Effector memory CD4-positive, alpha-beta T cell (primary cell): ENCODE measurements at places on chromosomes 2 and 18.

DNA sequence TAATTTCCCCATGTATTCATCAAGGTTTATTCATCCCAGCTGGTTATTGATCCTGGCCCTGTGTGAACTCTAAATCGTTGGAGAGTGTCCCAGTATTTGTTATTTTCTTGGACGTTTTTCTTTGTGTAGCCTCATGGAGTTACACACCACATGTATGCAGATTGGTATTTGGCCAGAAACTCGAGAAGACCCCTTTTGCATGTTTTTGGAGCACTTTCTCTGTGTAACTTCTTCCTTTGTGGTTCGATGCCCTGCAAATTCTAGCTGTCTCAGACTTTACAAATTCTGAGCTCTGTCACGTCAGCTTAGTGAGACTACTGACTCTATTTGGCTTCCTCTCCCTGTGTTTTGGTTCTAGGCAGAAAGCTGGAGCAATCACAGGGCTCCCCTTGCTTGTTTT lies 198.7 kb downstream of the MCFD2 start:
- no peak for DNase-seq

DNA sequence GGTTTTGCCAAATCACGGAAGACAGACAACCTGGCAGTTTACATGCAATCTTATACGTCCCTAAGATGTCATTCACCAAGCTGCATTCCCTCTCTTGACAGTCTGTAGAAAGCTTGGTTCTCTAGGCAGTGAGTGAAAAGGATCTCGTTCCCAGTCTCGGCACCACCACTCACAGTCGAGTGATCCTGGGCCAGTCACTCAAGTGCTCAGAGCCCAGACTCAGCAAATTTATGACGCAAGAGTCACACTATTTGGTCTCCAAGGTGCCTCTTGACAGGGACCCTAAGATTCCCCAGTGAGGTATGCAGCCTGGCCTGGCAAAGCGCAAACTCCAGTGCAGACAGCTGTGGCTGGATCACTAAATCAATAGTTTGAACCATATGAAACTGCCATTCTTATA lies 77.9 kb downstream of the EIPR1 start:
- DNase-seq = no peak

DNA sequence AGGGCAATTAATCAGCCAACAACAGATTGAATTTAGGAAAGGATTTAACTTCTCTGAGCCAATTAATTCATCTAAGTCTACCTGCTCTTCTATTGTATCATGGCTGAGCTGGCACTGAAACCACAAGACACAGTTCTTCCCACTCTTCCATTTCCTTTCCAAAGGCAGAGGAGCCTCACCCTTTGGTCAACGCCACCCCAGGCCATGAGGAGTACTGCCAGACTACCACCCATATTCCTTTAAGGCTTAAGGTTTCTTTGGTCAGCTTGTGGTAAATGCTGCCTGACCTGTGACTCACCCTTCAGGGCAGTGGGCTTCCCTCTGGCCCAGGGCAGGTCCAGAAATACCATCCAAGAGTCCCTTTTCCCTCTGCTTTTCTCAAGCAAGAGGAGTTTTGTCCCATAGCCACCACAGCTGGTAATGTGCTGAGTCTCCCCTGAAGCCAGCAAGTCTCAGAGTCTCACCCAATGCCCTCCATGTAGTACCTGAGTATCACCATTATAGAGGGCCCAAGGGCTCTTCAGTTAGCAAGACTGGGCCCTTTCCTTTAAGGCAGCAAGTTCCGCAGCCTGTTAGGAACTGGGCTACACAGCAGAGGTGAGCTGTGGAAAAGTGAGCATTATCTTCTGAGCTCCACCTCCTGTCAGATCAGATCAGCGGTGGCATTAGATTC lies 900.5 kb upstream of the CRIM1 start:
- DNase-seq = no peak

- DNase-seq = no peak
These were observed 134.1 kb downstream of the COPS8 start for GRCh38 chr2:237219826-237220225.

DNA sequence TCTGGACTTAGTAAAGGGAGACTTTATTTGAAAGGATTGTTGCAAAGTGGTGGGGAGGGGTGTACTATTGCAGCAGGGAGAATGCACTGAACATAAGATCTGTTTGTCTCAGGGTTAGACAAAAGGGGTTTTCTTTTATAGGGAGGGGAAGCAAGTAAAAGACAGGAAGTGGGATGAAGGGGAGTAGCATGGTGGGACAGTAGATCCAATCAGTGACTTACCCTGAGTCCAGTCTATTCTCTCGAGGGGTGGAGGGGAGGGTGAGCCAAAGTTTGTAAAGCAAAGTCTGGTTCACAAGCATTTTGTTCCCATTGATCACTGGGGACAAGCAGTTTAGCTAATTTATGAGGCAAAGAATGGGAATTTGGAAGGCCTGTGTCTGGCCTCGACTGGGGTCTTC lies 35.0 kb upstream of the CYP27C1 start:
- no peak for DNase-seq

GRCh38 chr2:46813020-46813415 lies 102.6 kb downstream of the MCFD2 start:
- DNase-seq = no peak

DNA sequence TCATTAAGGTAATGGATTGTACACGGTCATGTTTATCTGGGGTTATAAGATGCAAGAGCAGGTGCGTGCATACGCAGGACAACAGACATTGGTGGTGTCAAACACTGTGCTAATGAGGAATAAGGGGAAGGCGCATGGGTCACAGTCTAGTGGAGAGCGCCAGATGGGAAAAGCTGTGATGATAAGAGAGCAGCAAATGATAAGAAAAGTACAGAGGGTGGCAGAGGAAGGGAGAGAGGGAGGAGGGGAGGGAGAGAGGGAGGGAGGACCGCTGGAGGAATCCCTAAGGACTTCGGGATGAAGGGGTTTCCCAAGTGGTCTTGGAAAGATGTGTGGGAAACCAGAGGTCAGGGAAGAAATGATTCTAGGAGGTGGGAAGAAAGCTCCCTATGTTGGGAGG lies 2.9 kb downstream of the TNFRSF11A start:
- DNase-seq = no peak

DNA sequence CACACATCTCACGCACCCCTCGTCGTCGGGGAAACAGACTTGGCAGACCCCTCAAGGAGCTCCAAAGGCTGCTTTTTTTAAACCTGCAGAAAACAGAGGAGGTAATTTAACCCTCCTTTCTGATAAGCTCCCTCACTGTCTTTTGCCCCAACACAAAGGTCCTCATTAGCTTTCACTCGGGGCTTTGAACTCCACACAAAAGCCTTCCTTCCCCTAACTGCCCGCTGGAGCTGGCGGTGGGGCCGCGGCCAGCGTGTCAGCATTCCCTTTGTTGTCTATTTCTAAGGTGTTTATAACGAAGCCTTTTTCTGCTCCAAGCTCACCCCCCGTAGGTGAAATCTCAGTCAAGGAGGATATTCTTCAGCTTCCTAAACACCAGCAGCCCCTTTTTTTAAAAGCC lies 43.5 kb upstream of the ID2 start:
- DNase-seq = no peak

DNA sequence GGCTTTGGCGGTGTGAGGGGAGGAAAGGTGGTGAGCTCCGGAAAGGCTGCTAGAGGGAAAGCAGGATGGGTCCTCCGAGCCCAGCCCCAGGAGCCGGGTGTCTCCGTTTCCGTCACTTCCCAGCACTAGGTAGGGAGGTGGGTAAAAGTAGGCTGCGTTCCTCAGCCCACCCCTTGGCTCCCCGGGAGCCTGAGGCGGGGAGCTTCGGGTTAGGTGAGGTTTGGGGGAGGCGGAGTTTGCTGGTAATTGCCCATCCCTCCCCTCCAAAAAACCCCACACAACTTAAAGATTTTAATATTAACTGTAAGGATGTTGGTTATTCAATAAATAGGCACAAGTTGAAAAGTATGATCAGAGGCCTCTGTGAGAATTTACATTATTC lies 552 bp upstream of the ATF2 start:
- DNase-seq = no peak

DNA sequence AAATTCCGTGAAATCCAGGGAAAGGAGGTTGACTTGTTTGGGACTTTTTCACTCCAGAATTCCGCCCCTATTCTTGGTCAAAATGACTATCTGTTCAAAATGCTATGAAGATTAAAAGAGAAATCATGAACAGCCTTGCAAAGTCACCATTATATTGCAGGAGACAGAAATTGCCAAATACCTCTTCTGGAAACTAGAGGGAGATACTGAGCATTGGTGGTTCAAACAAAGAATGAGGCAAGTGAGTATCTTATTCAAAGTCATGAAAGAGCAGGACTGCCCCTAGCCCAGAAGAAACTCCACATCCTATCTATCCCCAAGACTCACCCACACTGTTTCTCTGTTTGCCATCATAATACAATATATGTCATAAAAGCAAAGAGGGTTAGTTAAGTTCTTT lies 862.3 kb upstream of the POU3F3 start:
- DNase-seq = no peak

DNA sequence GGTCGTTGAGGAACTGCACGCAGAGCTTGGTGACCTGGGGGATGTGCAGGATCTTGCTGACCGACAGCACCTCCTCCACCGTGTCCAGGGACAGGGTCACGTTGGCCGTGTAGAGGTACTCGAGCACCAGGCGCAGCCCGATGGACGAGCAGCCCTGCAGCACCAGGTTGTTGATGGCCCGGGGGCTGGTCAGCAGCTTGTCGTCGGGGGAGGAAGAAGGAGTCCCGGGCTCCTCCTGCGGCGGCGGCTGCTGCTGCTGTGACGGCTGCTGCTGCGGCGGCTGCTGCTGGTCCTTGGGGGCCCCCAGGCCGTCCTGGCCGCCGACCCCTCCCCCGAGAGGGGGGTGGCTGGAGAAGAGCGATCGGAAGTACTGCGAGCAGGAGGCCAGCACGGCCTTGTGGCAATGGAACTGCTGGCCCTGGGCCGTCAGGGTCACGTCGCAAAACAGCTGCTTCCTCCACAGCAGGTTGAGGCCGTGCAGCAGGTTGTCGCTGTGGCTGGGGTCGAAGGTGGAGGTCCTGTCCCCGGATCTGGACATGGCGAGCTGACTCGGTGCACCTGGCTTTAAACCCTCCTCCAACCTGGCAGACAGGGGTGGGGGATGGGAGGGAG lies 2.7 kb downstream of the KLHL14 start:
- no peak for DNase-seq

GRCh38 chr2:61165946-61166345 lies 4.0 kb downstream of the C2orf74 start:
- DNase-seq = no peak

DNA sequence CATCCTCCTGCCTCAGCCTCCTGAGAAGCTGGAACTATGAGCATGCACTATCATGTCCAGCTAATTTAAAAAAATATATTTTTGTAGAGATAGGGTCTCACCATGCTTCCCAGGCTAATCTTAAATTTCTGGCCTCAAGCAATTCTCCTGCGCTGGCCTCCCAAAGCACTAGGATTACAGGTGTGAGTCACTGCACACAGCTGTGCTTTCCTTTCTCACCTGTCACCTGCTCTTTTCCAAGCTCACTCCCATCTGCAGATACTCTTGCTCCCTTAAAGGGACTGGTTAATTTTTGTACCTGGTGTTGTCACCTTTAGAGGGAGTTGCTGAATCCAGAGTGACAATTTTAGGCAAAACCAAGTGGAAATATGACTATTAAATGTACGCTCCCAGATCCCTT lies 178.2 kb downstream of the LOXHD1 start:
- DNase-seq = no peak

DNA sequence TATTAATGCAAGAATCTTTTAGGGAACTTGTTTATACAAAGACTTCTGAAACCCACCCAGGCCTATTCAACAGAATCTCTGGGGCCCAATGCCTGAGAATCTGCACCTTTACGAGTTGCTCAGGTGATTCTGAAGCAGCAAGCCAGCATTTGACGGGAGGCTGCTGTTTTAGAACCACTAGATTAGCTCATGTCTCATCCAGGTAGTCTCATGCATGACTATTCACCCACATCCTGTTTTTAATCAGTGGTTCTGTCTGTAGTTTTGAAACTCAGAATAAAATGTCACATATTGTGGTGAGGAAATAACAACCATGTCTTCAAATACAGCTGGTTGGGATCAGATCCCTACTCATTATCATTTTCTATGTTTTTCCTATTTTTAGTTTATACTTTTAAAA lies 39.5 kb downstream of the CYTIP start:
- peak; percentile 53 for DNase-seq

DNA sequence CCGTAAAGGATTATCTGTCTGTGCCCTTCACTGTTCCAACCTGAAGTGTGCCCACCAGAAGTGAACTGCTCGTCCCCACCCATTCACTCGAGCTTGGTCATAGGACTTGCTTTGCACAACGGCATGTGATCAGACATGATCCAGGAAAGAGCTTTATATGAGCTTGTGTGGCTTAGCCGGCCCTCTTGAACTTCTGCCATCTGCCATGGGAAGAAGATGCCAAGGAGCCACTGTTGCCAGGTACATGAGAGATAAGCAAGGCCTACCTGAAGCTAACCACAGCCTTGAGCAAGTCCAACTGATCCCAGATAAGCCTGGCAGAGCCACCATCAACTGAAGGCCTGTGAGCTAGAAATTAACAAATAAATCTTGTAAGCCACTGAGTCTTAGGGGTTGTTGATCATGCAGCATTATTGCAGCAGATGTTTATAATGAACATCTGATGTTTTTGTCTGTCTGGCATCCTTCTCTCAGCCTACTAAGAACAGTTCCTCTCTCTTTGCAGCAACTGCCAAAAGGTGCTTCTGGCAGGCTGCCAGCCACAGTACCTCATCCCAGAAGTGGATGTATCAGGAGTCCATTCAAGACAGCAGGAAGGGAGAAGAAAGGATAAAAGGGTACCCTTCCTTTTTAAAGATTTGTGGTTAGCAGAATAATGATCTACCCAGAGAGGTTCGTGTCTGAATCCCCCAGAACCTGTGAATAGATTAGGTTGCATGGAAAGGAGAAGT lies 16.8 kb downstream of the DBI start:
- DNase-seq = no peak

DNA sequence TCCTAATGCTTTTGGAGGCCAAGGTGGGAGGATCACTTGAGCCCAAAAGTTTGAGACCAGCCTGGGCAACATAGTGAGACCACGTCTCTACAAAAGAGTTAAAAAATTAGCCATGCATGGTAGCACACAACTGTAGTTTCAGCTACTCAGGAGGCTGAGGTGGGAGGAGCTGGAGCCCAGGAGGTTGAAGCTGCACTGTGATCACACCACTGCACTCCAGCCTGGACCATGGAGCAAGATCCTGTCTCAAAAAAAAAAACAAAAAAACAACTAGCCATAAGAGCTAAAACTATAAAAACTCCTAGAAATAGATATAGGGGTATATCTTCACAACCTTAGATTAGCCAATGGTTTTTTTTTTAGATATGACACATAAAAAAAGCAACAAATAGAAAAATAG lies 16.9 kb upstream of the COL6A3 start:
- DNase-seq = no peak

DNA sequence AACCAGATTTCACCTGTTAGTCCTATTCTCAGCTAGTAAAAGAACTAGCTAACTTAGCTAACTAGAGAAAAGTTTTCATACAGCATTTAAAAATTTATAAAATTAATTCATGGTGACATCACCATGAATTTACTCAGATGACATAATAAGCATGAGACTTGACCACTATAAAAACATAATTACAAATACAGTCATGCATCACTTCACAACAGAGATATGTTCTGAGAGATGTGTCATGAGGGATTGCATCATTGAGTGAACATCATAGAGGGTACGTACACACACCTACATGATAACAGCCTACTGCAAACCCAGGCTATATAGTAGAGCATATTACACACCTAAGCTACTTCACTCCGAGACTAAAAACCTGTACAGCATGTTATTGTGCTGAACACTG lies 481.3 kb upstream of the CHAC2 start:
- DNase-seq = no peak

GRCh38 chr2:141741652-141742051 lies 389.2 kb downstream of the LRP1B start:
- no peak for DNase-seq

- DNase-seq = no peak
These were observed 148.3 kb downstream of the MBD2 start for GRCh38 chr18:54076166-54076565.

GRCh38 chr2:98665677-98666076 lies 57.3 kb downstream of the UNC50 start:
- no peak for DNase-seq
